PC-9 (cell line): ENCODE measurements at places on chromosomes 6 and 20. TPM values are rescaled to one million over a fixed set of nuclear protein-coding genes. Genes with fewer than 3 reads are reported as not detected.

Gene SLC17A9
- 0.20 and 0.22 TPM in 2 replicates for total RNA-seq

Gene PSMB9
- 37.6 and 48.4 TPM in 2 replicates for total RNA-seq

GRCh38 chr6:111949546-111949945 is 76.3 kb upstream of the FYN start:
- DNase-seq = no peak

GRCh38 chr6:12414096-12414675 is 124.0 kb downstream of the EDN1 start:
- DNase-seq = no peak

DNA sequence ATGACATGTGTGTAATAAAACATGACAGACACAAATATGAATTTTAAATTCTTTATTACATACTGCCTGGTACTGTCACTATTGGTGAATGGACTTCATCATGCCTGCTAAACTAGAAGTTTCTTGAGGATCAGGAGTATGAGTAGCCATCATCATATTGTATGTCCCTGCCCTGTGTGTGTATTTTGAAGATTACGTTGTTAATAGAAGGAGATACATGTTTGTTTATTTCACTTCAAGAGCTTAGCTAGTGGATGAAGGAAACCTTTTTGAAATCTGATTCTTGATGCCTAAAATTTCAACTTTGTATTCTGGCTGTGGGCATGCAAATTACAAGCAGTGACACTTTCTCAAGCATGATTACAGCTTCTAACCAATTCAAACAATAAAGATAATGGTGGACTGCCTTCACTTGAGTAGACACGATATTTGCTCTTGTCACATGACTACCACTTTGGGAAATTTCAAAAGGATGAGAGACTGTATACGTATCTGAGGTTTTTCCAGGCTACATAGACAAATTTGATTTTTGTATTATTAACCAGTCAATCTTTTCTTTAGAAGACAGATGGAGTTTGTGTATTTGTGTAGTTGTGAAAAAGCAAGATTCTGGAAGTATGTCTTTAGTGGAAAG is 3.5 kb downstream of the TBPL1 start:
- no peak for DNase-seq

DNA sequence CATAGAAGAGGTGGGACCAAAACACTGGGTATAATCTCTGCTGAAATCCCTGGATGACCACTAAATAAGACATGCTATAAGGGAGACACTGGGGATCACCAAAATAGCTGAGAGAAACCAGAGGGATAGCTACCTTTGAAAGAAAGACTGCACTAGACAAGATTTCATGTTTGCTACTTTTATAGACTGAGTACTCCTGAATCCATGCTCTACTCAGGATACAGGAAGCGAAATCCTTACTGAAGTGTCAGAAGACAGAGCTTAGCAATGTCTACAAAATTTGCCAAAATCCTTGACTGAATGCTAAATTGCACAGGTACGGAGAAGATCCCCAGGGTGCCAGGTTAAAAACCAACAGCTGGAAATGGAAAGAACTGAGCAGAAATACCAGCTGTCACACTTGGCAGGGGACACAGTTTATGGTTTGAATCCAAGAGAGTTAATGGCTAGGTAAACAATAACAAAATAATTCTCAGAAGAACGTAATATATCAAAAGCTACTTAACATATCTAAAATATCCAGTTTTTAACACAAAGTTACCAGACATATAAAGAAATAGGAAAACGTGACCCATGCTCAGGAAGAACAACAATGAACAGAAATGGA is 125.4 kb downstream of the MAN1A1 start:
- no peak for DNase-seq

DNA sequence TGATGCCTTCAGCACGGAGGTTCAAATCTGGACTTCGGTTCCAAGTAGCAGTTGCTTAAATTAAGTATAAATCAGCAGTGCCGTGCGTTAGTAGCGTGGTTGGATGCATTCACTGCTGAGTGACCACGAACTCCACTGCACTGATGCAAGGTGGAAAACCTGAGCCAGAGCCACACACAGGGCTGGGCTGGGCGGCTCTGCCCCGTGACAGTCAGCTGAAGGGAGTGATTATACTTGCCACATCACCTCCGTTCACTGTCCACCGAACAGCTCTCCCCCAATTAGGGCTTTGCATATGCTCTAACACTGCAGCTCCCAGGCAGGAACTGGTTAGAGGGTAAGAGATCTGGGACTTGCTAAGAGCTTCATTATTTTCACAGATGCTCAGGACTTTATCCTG is 22.2 kb downstream of the PPP1R3G start:
- no peak for DNase-seq

Gene CAGE1
- total RNA-seq = 0.13 TPM in 2 replicates

DNA sequence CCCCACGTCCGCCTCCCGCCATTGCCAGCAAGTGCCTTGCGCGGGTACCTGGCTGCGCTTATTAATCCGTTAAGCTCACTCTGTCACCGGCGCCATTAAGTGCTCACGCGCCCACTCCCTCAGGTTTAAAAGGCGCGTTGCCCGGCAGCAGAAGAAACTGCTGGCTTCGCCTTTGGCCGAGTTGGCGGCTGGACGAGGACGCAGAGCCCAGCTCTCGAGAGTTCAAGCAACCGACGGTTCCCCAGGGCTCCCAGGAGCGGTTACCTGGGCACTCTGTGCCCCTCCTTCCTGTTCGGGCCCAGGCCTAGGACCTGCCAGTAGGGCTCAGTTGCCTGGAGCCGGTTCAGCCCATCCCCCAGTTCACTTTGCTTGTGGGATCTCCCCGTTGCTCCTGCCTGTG is at the start of gene GGTLC1:
GGTLC1 (minus strand) TSS at position 219 of the 400 bp plus-strand sequence. CDS start 2,168 bp downstream, outside the sequence.
- DNase-seq = no peak

DNA sequence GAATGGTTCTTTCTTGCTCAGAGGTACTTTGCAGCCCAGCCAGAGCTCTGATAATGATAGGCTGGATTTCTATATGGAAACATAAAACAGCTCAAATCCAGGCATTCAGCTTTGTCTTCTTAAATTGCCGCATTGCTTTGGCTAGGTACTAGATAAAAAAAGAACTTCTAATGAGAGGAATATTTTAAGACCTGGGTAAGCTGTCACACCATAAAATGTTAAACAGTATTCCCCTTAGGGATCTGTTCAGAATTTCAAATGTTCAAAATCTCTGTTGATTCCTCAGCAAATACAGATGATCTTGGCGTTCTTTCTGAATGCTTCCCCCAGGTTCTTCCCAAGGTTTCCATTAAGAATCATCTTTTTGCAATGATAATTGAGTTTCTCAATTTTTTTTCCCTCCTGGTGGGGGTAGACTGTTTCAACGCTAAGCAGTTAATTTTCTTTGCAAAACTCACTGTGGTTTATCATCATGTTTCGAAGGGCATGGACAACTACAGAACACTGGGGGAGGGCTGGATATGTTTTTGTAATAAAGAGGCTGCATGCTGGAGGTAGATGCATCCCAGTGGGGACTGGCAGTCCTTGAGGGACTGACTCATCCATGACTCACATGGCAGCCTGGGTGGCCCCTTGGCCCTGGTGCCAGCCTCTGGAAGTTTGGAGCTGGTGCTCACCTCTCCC is 31.0 kb downstream of the TIAM2 start:
- peak; percentile 75 for DNase-seq

Gene AIF1
- total RNA-seq = not detected in 2 replicates

Gene CDH22
- not detected in 2 replicates for total RNA-seq

GRCh38 chr6:35230498-35230897 is 16.7 kb downstream of the SCUBE3 start:
- DNase-seq = no peak

Gene HRH3
- total RNA-seq = not detected in 2 replicates

DNA sequence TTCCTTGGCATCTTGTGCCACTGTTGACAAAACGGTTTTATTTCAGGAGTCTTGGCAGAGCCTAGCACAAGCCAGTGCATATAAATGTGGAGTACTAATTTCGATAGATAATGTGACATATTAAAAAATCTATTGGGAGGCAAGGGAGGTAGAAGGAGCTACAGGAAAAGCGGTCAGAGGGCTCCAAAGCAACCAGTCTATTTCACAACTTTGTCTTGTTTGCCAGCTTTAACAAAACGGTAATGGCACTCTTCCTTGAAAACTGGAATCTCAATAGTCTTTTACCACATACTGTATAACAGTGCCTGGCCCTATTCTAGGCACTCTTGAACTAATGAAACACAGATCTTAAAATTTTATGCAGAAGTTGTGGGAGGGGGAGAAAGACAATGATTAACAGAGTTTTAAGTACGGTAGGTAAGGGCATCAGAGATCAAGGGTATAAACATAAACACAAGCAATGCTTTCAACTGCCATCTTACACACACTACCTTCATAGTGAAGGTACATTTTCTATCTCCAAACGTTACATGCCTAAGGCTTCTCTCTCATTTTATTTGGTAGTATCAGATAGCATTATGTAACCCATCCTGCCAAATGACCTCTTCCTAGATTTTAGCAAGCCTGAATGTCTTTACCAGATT is 33.5 kb upstream of the SYNCRIP start:
- DNase-seq = no peak

DNA sequence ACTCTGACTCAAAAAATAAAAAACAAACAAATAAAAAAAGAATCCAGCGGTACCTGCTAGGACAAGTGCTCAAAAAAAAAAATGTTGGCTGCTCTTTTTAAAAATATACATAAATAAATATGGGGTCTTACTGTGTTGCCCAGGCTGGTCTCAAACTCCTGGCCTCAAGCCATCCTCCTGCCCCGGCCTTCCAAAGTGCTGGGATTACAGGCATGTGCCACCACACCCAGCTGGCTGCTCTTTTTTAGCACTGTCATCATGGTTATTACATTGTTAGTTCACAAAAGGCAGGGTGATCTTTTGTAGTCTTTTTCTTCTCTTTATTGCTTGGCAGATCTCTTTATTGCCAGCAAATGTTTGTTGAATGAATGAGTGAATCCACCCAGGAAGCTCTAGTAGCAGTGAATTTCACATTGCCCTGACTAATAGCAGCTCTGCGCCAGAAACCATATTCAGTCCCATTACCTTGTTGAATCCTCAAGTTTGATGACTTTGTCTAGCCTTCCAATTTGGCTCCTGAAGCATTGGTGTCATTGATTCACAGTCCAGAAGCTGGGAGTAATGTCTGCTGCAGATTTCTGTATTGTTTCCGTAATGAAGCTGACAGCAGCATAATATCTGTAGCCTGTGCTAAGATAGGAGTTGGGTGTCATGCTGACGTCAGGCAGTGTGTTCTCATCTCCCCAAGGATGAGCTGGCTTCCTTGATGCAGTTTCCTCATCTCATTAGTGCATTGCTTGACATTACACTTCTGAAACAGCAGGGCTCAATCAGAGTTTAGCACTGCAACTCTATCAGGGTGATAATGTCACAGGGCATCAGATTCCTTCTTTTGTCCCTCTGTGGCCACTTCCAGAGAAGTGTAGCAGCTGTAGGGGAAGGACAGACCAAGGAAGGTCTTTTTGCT is 84.9 kb upstream of the TGM3 start:
- no peak for DNase-seq

DNA sequence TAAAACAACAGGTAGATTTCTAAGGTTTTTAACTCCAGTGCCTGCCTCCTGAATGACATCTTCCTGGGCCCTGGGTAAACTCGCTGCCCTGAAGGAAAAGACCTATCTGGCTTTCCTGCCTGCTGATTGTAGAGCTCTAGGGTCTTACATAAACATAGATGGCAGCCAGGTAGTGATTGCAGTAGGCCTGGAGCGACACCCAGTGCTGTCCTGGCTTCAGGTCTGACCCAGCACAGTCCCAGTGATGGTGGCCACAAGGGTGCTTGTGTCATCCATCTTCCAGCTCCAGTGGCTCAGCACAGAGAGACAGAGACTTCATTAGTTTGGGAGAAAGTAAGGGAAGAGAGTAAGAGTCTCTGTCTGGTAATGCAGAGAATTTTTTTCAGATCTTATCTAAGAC is 542.9 kb upstream of the IMPG1 start:
- no peak for DNase-seq

GRCh38 chr6:97702248-97702647 is 419.2 kb upstream of the MMS22L start:
- DNase-seq = no peak

DNA sequence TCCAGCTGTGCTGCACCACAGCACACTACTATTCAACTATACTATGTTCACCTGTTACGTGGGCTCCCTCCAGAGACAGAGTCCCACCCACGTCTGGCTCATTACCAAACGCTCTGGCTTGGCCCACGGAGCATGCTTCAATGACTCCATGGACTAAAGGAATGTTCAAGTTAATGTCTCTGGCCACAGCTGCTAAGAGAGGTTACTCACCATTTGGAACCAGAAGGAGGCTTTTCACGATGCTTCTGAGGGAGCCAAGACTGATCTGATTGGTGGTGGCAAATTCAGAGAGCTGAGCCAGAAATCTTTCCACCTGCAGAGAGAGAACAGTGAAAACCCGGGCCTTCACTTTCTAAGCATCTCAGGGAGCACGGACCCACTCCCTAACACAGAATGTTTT is 15.6 kb downstream of the COMMD7 start:
- DNase-seq = no peak

DNA sequence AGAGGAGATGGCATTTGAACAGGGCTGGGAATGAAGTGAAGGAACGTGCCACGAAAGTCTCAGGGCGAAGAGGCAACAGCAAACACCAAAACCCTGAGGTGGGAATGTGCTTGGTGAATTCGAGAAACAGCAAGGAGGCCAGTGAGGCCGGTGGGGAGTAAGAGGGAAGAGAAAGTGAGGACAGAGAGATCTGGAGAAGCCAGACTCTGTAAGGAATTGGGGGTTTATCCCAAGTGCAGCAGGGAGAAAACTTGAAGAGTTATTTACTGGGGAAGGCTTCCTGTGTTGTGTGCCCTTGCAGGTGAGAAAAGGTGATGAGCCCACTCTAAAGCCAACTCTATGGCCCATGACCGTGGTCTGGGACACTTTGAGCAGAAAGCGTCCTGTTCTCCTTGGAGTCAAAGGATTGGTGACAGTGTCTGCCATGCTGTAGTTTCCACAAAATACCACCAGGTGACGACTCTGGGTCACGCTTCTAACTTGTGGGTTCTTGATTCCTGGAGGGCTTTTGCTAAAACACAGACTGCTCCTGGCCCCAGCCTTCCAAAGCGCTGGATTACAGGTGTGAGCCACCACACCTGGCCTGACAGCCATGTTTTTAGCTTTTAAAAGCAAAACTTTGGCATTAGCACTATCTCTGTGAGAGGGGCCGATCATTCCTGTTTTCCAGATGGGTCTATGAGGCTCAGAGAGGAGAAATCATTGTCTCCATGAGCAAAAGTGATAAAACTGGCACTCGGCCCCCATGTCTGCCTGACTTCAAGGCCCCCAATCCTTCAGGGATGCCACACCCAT is 18.0 kb upstream of the CSNK2A1 start:
- peak; percentile 73 for DNase-seq
